ENCODE measurements at places on chromosomes 5 and 9.

- no peak for DNase-seq
Observed at GRCh38 chr5:107954254-107954653, 283.5 kb upstream of the EFNA5 start.

- DNase-seq: no peak
Observed at GRCh38 chr9:84711936-84712335, 42.4 kb downstream of the NTRK2 start.

DNA sequence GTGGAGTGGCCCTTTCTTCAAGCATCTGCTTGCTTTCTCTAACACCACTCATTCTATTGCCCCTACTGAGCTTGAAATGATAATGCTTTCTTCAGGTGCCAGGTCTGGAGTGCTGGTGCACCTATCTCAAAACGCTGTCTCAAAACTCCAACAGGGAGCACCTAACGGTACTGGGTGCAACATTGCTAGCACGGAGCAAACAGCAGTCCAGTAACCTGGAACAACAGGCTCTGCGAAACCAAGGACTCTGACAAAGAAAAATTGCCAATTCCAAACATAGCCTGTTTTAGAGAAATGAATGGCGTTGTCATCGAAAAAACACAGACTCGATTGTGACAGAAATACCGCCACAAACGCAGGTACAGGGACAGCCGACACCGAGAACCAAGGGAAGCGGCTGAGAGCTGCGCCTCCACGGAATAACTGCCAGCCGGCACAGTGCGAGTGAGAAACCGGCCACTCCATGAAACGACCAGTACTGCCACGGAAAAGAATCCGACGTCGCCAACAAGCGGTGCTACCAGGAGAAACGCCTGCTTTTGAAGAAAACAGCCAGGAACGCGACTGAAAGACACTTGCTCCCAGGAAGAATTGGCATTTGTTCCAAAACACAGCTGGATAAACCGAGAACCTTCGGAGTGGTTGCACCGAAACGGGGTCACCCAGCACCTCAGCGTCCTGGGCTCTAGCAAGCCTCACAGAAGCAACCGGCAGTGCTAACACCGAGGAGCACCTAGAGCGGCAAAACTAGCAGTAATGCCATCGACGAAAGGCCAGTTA is 3.1 kb downstream of the ANXA2R start:
- no peak for DNase-seq

DNA sequence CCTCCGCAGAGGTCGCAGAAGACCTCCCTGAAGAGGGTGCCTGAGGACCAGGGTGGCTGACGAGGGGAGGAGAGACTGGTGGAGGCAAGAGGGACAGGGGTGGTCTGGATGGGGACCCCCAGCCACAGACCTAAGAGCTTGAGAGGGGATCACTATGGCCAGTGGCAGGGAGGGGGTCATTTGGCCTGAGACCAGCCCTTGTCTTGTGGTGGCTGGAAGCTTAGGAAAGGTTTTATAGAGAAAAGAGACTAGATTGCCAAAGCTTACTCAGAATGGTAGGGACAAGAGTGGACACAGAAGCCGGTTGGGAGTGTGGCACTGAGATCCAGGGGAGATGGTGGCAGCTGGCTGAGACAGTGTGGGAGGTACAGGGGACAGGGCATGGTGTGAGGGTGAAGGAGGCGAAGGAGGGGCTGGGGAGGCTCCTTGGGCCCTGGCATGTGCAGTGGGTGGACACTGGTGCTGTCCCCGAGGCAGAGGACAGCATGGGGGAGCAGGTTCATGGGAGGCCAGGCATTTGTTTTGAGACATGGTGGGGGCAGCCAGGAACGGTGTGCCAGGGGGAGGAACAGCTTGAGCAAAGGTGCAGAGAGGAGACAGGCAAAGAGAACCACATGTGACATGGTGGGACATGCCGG is 123.0 kb downstream of the C9orf50 start:
- DNase-seq: no peak

GRCh38 chr5:17436350-17436749 is 61.7 kb upstream of the TAF11L2 start:
- DNase-seq: no peak

DNA sequence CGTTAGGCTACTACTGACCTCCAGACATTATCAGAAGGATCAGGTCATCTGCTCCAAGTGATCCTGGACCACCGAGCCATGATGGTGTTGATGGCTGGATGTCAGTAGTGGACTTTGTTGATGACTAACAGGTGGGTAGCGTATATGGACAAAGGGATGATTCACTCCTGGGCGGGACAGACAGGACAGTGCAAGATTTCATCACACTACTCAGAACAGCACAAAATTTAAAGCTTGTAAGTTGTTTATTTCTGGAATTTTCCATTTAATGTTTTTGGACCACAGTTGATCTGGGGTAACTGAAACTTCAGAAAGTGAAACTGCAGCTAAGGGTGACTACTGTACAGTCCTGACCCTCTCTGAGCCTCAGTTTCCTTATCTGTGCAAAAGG is 12.7 kb downstream of the PDGFRB start:
- DNase-seq: peak; percentile 49

DNA sequence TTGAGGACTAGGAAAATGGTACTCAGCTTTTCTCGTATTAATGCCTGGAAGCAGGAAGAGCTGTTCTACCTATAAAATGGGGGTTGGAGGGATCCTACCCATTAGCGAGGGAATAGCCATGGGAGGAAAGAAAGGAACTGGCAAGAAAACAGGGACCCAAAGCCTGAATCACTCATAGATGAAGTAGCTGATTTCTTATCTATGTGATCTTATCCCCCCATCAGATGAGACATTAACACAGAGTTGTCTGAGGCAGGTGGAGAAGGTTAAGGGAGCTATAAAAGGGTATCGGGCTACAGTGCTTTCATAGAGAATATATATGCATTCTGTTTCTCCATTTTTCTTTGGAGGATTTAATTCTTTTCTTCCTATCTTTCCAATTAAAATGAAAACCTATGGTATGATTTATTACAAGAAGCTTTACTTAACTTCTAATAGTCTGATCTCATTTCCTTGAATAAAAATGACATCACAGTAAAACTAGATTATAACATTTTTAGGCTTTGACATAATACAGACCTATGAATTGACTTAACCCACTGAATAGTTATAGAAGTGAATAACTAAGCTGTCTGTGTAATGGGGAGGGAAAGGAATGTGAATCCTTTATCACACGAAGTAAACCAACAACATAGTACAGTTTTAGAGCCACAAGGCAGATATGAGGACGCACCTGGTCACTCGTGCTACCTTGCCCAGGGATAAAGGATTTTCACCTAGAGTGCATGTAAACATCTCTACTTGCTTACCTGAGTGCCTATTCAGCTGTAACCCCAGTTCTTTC is 39.0 kb downstream of the IQGAP2 start:
- DNase-seq: no peak

Measured in CD4-positive, alpha-beta T cell treated with Interferon alpha-2 for 1 hour (primary cell).